ENCODE measurements at places on chromosomes 6 and 20.

GRCh38 chr6:53205778-53206177 lies 57.1 kb upstream of the GCM1 start:
- no peak for DNase-seq

GRCh38 chr20:20184706-20185105 lies 132.4 kb downstream of the CFAP61 start:
- no peak for DNase-seq

DNA sequence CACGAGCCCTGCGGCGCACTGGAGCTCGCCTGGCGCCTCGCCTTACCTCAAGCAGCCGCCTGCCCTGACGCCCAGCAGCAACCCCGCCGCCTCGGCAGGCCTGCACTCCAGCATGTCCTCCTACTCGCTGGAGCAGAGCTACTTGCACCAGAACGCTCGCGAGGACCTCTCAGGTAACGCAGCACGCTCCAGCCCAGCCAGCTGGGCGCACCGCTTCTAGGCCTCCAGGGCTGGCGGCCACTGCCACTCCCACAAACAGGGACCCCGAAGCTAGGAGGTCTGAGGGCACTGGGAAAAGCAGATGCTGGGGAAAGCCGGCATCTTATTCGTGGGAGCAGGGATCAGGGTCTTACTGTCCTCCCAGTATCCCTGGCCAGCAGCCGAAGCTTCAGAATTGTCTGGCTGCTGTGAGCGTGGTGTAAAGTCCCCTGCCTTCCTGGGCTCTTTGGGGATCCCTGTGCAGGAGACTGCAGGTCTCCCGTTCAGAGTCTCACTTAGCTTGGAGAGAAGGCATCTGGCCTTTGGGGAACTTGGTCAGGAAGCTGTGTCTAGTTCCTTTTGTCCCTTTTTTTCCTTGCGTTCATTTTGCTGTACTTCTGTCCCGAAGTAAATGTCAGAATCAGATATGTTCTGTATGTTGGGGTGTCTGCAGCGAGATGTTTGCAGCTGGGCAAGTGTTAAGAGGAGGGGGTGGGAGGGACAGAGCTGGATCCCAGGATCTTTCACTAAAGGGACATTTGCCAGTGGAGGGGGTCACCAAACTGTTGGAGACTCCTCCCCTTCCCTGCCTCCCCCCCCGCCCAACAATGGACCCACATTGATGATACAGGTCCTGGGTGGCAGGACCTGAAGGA lies 1.8 kb downstream of the FOXF2 start:
- DNase-seq, result no peak

GRCh38 chr6:70314296-70314695 lies 11.4 kb upstream of the COL9A1 start:
- no peak for DNase-seq

DNA sequence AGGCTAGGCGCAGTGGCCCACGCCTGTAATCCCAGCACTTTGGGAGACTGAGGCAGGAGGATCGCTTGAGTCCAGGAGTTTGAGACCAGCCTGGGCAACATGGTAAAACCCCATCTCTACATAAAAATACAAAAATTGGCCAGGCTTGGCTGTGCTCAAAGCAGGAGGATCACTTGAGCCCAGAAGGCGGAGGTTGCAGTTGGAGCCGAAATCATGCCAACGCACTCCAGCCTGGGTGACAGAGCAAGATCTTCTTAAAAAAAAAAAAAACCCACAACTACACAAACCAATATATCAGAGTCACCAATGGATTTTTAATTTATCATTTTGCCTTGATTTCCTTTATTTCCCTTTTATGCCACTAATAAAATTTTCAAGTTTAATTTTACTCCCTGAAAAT lies 9.3 kb downstream of the MAP3K5 start:
- no peak for DNase-seq

DNA sequence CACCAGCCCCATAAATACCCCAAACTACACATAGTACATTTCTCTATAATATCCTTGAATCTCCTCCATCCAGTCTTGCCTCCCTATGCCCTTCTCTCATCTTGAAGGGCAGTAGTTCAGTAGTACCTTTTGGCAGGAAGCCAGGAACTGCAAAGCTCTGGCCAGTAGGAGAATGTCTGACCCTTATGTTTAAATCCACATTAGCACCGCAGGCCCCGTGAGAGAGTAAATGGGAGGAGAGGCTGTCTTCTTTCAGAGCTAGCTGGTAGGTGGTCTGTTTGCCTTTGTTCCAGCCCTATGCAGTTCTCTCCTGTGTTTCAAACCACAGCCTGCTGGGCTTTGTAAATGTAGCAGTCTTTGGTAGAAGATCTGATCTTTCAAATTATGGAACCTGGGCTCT lies 690.7 kb downstream of the DOK5 start:
- DNase-seq, result no peak

DNA sequence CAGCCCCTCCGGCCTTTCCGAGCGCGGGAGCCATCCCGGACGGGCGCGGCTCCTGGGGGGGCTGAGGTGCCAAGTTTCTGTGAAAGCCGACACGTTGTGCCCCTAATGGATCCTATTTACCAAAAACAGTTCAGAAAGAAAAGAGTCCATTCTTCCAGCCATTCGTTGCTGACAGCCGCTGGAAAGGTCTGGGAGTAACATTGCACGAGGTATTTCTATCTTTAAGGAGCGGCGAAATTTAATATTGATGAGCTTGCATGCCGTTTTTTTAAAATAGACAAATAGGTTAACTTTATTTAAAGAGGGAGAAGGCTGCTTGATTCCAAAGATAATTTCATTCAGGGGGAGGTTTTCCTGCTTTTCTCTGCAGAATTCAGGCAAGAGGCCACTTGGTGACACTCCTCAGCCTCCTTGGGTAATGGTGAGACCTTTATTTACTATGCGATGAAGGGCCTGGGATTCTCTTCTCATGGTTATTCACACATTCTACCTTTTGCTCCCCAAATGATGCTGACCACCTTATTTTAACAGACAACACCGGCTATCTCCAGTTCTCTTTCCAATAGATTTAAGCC lies 988 bp downstream of the TIAM2 start:
- DNase-seq, result no peak

- DNase-seq, result no peak
Observed at GRCh38 chr20:57416296-57417022, 25.3 kb downstream of the RBM38 start.

DNA sequence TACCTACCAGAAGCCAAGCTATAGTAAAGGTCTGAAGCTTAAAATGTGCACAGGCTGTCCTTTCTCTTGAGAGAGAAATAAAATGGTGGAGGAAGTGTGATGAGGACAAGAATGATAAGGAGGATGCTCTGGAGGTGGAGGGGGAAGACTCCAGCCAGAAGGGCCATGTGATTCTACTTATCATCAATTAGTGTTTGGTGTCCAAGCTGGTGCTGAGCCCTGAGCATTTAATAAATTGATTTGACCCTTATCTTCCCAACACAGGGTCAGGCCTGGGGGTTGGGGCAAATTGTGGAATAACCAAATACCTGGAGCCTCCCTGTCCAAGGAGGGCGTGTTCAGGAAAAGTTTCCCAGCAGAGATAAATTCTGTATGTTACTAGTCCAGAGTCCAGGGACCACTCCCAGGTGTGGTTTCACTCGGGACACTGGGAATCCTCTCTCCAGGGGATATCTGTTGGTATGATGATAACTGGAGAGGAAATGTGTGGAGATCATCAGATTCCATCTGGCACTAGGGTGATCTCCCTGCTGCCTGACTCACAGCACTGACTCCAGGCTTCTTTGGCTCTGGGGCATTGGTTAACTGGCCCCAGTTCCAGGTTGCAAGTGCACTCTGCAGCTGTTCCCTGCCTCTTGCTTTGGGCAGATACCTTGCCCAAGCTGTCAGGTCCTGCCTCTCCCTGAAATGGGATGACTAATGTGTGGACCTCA lies 3.8 kb upstream of the MYBL2 start:
- DNase-seq, result no peak

Data from mesothelial cell of epicardium (in vitro differentiated cells).